ENCODE measurements at places on chromosomes 6 and 20.

DNA sequence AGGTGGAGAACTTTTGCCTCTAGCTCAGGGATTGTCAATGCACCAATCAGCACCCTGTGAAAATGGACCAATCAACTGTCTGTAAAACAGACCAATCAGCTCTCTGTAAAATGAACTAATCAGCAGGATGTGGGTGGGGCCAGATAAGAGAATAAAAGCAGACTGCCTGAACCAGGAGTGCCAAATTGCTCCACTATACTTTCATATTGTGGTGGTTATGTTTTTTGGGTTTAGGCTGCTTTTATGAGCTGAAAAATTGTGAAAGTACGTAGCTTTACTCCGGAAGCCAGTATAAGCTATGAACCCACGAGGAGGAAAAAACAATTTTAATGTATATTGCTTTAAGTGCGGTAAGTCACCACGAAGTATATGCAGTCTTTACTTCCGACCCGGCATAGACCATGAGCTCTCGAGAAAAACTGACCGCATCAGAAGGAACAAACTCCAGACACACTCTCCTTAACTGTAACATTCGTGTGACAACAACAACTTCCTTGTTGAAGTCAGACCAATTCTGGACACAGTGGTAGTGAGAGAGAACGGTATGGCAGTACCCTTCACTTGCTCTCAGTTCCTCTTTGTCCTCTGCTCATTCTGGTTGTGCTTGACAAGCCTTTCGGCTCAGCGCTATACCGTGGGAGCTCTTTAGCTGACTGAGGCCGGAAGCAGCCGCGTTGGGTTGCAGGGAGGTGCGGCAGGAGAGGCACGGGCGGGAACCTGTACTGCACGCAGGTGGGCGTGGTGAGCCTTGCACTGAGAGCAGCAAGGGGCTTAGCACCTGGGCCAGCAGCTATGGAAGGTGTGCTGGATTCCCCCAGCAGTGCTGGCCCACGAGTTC is 81.9 kb upstream of the E2F3 start:
- DNase-seq = no peak

DNA sequence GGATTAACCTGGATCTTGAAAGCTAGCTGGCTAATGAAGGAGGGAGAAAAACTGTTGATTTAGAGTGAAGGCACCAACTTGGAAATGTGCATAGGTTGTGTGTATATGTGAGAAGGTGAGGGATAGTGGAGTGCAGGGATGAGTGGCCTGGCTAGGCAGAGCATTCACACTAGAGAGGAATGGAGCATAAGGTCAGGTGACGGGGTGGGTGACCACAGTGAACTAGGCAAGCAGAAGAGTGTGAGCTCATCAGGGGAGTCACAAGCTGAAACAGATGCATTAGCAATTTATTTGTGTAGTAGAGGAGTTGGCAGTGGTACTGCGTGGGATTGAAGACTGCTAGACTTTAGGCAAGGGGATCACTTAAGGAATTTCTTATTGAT is 10.5 kb downstream of the ANKRD66 start:
- DNase-seq = no peak

DNA sequence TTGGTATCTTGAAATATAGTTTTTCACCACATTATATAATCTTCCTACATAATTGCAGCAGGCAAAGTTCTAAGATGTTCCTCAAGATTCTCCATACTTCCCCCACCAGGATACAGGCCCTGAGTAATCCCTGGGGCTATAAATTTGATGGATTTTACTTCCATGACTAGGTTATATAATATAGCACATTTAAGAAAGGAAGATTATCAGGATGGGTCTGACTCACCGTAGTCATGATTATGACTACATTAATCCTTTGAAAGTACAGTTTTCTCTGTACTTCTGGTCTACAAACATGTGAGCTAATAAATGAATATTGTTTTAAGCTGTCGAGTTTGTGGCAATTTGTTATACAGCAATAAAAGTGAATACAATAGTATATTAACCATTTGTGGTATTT is 122.5 kb downstream of the MACROD2 start:
- DNase-seq = peak; percentile 14

- DNase-seq = peak; percentile 43
Measured at GRCh38 chr6:111482188-111482958, 645 bp downstream of the REV3L start.

DNA sequence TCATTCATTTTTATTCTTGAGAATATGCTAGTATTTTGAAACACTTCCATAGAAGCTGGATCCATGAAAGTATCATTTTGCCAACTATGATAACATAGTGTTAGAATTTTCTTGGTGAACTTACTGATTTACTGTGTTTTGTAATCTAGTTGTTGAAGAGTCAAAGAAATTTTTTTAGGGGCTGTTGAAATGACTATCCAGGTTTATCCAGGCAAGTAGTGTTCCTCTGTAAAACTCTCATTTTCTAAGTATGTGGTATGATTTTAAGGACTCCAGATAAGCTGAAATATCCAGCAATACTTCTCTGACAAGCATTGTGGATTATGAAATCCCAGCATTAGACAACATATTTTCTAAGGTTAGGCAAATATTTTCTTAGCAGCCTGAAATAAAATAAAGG is 95.9 kb downstream of the GRIK2 start:
- no peak for DNase-seq

DNA sequence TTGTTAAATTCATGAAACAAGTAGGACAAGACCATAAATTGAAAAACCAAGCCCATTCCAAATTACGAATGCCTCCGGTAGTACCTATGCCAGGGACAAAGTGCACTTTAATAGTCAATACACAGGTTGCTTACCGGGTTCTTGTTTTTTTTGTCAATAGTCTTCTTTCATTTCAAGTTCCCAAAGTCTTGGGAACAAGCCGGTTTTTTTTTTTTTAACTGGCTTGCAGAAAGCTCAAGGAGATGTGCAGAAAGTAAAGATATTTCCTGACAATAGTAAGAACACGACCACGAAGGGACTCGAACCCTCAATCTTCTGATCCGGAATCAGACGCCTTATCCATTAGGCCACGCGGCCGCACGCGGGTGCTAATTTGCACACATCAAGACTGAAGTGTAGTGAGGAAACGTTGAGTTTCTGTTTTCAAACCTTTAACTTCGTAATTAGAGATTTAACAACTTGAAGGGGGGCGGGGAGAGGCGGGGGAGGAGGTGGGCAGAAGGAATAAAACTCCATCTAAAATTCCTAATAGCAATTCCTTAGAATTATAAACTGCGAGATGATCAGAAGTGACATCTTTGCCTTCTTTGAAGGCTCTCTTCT is 181.0 kb downstream of the TRIM27 start:
- DNase-seq = peak; percentile 48

- no peak for DNase-seq
Measured at GRCh38 chr6:82915666-82916065, 150.0 kb downstream of the UBE3D start.

DNA sequence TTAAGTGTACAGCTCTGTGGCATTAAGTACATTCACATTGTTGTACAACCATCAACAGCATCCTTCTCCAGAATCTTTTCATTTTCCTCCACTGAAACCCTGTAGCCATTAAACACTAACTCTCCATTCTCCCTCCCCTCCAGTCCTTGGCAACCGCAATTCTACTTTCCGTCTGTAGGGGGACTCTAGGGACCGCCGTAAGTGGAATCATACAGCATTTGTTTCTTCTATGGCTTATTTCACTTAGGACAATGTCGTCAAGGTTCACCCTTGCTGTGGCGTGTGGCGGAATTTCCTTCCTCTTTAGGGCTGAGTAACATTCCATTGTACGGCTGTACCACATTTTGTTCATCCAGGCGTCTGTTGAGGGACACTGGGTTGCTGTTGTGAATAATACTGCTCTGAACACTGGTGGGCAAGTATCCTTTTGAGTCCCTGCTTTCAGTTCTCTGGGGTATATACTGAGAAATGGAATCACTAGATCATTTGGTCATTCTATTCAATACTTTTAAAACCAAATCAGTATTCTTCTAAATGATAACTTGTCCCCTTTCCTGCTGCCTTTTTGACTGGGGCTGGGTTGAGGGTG is 50.7 kb downstream of the PPP1R3G start:
- peak; percentile 39 for DNase-seq

DNA sequence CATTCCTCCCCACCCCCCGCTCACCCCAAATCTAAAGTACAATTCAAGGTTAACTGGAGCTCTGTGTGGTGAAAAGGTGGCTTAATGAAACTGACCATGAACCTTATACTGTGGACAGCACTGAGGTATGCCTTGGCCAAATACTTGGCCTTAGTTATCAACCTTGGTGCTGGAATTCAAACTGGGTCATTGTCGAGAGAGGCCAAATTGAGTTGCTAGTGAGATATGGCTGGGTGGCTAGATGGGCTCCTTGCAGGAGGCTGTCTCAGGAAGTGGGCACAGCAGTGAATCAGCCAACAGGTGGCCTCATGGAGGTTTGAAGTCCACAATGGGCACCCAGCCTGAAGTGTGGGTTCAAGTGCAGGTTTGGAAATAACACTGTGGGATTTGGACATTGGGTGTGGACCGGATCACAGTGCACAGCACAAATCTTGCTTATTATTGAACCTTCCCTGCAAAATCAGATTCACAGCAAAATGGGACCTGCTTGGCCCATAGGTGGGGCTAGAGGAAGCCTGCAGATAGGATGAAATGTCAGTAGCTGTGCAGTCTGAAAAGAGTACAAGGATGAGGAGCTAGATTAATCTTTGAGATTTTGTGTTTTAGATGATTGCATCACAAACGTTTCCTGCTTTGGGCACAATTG is 5.6 kb upstream of the BTBD3 start:
- no peak for DNase-seq

GRCh38 chr6:125197795-125198269 is 44.3 kb downstream of the TPD52L1 start:
- DNase-seq = peak; percentile 53

DNA sequence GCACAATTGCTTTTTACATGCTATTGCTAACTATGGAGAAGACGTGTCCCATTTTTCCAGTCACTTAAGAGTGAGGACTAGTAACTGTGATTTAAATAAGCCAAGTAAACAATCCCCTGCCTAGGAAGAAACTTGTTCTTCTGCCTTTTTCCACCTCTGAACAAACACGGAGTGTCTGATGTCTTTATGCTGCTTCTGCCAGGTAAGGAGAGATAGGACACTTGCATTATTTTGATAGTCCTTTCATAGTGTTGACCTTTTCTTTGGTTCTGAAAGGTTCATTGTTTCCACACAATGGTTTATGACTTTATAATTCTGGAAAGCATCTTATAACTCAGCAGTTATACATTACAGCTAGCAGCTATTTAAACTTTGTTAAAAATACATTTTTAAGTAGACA is 8.4 kb downstream of the LRP11 start:
- DNase-seq = no peak

GRCh38 chr6:15656145-15656544 is 6.7 kb downstream of the DTNBP1 start:
- no peak for DNase-seq

- no peak for DNase-seq
Measured at GRCh38 chr6:90218959-90219208, 77.8 kb downstream of the BACH2 start.

GRCh38 chr6:1328129-1328800 is 16.4 kb downstream of the FOXQ1 start:
- DNase-seq = no peak

GRCh38 chr6:101226677-101227135 is 166.8 kb upstream of the GRIK2 start:
- peak; percentile 39 for DNase-seq

DNA sequence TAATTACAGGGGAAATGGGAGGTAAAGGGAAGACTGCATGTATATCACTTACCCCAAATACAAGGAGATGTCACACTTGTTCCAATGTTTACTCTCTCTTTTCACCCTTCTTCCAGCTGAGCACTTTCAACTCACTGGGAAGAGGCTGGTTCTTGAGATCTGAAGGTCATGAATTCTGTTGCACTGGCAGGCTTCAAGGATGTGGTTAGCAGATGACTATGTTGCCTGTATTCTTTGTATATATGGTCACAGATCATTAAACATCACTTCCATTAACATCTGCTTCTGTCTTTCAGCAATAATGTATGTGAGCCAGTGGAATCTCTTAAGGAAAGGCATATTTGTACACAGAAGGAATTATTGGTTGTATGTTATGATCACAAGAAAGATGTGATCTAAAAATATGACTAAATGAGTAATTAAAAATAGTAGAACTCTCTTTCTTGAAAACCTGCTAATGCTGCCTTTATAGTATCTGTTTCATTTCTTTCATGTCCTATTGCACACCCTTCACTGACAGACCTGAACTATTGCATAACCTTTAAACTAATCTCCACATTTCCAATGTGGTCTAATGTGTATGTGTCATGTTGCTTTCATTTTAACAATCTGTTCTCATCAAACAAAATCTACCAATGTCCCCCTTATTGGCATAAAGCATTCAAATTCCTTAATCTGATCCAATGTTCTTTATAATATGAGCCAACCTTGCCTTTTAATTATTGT is 131.4 kb upstream of the EPHA7 start:
- DNase-seq = no peak

- DNase-seq = no peak
Measured at GRCh38 chr6:33689148-33689494, 22.4 kb downstream of the UQCC2 start.

- no peak for DNase-seq
Measured at GRCh38 chr6:87049779-87050178, 45.1 kb downstream of the CGA start.

- no peak for DNase-seq
Measured at GRCh38 chr20:62566771-62567170, 75.5 kb upstream of the SLCO4A1 start.

GRCh38 chr20:62887152-62887859 is 25.7 kb upstream of the TCFL5 start:
- peak; percentile 93 for DNase-seq

DNA sequence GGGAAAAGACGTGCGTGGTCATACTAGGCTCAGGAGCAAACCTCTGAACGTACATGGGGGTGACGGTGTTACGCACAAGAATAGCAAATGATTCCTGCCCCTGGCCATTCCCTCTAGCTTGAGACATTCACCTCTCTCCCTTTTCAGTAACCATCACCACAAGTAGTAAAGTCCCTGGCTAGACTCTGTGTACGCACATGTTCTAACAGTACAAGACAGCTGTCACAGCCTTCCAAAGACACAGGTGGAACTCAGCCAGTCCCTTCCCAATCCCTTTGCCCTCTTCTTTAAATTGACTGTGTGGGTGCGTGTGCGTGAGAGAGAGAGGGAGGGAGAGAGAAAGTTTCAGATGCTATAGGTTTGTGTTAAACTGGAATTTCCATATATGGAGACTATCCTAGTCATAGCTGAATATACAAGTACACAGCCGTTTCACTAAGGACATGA is 67.3 kb downstream of the LY86 start:
- DNase-seq = no peak

DNA sequence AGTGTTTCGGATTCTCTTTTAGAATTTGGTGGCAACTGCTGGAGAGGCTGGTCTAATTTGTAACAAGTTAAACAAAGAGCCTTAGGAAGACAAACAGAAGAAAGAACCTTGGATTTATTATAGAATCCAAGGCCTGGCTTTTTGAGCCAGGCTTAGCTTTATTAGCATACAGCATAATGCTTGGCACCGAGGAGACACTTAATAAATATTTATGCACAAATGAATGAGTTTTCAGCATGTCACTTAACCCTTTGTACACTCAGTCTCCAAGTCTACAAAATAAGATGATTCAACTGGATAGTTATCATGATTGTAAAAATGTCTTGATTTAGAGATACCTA is 38.2 kb upstream of the AFDN start:
- no peak for DNase-seq

Measured in fibroblast of skin of abdomen (primary cell).